Epithelial cell of umbilical artery (primary cell): ENCODE measurements at places on chromosomes 3 and 15. TPM values are rescaled to one million over a fixed set of nuclear protein-coding genes. Genes with fewer than 3 reads are reported as not detected.

Gene RBPMS2
- total RNA-seq = 0.15 and 0.32 TPM in 2 replicates

Gene ATOSA
- 15.6 and 24.0 TPM in 2 replicates for total RNA-seq

Gene CDCP1
- 0.97 and 2.0 TPM in 2 replicates for total RNA-seq

Gene RHOV
- under 0.01 and 0.15 TPM in 2 replicates for total RNA-seq

Gene ANKRD34C
- not detected in 2 replicates for total RNA-seq
